ENCODE measurements at places on chromosomes 5 and 9. TPM values are rescaled to one million over a fixed set of nuclear protein-coding genes. Genes with fewer than 3 reads are reported as not detected.
A peak's percentile ranks its signal among the peaks of the same experiment; 100 is the strongest.

DNA sequence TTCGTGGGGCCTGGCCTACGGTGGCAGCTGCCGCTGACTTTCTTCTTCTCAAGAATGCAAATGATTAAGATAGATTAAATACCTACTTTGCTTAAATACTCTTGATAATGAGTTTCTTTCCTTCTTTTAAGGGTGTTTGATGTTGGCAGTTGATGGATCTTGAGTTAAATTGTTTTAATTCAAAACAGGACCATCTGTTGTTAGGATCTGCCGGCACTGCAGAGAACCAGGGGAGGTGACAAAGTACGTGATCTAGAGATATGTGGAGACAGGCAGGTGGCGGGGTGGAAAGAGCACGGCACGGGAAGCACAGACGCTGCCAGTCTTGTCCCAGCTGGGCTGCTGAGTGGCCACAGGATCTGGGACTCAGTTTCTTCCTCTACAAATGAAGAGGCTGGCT, 37.9 kb downstream of the MED27 start:
- H3K27ac ChIP-seq: no peak overlapping the region
- no peaks in the 10 kb centered on the region for H3K27me3 ChIP-seq
- peaks cover 13% of the 10 kb centered on the region for H3K36me3 ChIP-seq
- H3K4me3 ChIP-seq: no peak overlapping the region

IL13 gene
- 0.27 TPM for total RNA-seq

GRCh38 chr9:105043370-105043936, 115.5 kb upstream of the ABCA1 start:
- no peak overlapping the region for H3K27ac ChIP-seq
- no peaks in the 10 kb centered on the region for H3K36me3 ChIP-seq
- H3K4me3 ChIP-seq: no peak overlapping the region
- DNase-seq: no peak
- peaks cover 4% of the 10 kb centered on the region for H3K27me3 ChIP-seq

CCNJL gene
- 0.09 TPM for total RNA-seq

- no peaks in the 10 kb centered on the region for H3K27me3 ChIP-seq
- H3K27ac ChIP-seq: peak overlapping the region; percentile 88
- no peaks in the 10 kb centered on the region for H3K36me3 ChIP-seq
- H3K4me1 ChIP-seq: peaks cover 72% of the 10 kb centered on the region
- no peak for DNase-seq
- peak overlapping the region; percentile 68 for H3K4me3 ChIP-seq
These were observed 80.3 kb upstream of the EQTN start for GRCh38 chr9:27377147-27377807.

DNA sequence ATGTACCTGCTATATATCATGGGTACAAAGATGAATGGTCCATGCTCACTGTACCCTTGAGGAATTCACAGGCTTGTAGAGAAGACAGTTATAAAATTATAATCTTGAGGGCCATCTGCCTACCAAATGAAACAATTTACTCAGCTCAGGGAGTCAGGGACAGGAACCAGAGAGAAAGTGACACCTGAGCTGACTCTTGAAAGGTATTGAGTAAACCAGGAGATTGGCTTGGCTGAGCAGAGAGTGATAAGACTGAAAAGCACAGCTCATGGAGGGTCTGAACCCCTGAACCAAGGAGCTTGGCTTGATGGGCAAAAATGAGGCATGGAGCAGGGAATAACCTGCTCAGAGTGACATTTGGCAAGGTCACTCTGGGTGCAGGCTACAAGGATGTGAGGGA, 147.3 kb downstream of the FAM114A2 start:
- no peak for DNase-seq
- H3K4me3 ChIP-seq: no peak overlapping the region
- H3K27me3 ChIP-seq: peaks cover 3% of the 10 kb centered on the region
- no peaks in the 10 kb centered on the region for H3K36me3 ChIP-seq
- no peak overlapping the region for H3K27ac ChIP-seq

DNA sequence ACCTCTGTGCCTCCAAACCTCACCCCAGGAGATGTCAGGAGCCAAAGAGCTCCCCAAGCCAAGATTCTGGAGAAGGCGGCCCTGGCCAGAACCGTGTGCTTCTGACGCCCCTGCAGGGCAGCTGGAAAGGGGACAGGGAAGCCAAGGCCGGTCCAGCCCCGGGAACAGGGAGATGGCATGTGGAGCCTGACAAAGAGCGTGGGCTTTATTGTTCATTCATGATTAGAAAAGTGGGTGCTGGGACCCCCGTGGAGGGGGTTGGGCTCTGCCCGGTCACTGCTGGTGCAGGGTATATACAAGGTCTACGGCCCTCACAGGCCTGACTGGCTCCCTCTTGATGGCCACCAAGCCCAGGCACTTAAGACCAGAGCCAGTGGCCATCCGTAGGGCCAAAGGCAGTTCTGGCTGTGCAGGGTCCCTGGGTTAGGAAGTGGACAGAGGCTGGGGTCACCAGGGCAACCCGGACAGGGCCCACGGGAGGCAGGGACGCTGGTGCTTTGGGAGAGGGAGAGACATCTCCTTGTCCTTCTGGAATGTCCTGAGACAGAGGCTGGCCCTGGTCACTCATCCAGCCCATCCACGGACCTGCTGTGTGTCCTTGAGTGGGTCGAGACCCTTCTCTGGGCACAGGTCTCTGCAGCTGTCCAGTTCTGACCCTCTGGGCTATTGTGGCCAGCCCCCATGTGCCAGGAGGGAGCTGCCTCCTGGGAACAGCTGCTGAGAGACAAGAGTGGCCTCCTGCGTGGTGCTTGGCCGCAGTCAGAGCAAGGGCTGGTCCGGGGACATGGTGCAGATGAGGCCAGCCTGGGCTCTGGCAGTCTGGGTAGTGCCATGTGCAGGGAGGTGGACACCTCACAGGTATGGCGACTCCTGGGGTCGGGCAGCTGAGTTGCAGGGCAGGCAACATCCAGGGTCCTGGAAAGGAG, 12.5 kb downstream of the NINJ1 start:
- peak; percentile 13 for DNase-seq
- no peaks in the 10 kb centered on the region for H3K27me3 ChIP-seq
- H3K27ac ChIP-seq: no peak overlapping the region
- peaks cover 24% of the 10 kb centered on the region for H3K4me1 ChIP-seq

DNA sequence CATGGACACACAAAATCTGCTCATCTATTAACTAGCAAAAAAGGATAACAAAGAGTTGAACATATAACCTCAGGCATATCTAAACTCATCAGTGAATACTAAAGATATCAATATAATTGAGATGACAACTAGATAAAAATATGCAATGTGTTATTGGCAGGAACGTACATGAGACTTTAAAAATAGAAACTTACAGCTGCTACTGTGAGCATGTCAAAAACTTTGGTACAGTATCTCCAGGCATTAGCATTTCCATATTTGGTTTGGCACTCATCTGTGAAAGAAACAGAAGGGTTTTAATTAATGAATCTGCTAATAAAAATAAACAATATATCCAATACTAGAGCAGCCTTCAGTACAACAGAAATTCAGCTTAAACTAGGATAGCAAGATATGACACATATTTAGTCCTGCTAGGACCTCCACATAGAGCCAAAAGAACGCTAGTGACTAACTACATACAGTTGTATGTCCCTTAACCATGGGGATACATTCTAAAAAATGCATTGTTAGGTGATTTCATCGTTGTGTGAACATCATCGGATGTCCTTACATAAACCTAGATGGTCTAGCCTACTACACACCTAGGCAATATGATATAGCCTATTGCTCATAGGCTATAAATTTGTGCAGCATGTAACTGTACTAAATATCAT, 10.5 kb upstream of the SCAI start:
- H3K27ac ChIP-seq: no peak overlapping the region
- DNase-seq: no peak
- H3K36me3 ChIP-seq: peaks cover 71% of the 10 kb centered on the region
- H3K4me3 ChIP-seq: no peak overlapping the region

GPBP1 gene
- total RNA-seq: 130 TPM

PCDH12 gene
- total RNA-seq: not detected

- no peak overlapping the region for H3K27ac ChIP-seq
- peaks cover 7% of the 10 kb centered on the region for H3K27me3 ChIP-seq
- no peak for DNase-seq
These were observed 95.9 kb upstream of the KLF4 start for GRCh38 chr9:107585465-107585864.

DNA sequence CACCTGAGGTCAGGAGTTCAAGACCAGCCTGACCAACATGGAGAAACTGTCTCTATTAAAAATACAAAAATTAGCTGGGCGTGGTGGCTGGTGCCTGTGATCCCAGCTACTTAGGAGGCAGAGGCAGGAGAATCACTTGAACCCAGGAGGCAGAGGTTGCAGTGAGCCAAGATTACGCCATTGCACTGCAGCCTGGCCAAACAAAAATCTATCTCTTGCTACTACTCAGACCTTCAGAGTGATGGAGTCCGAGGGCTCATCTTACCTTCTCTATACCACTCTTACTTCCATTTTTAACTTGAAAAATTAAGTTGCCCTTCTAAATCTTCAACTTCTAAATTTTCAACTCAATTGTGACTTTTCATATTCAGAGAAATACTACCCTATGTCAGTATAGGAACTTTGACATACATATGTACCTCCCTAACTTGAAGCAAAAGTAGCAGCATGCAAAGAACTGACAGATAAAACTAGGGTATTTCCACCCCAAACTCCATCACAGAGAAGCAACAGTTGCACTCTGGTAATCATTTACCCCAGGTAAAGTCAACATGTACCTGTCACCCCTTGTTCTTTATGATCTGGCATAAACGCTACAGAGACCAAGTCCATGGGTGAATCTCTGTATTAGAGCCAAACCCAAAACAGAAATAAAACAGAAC, 11.4 kb downstream of the ZFAND5 start:
- peaks cover 64% of the 10 kb centered on the region for H3K36me3 ChIP-seq
- no peak overlapping the region for H3K4me3 ChIP-seq
- DNase-seq: no peak

- no peak for DNase-seq
- peak overlapping the region; percentile 90 for H3K27ac ChIP-seq
- no peaks in the 10 kb centered on the region for H3K27me3 ChIP-seq
- H3K4me3 ChIP-seq: peak overlapping the region; percentile 59
These were observed 75.5 kb downstream of the MAPKAP1 start for GRCh38 chr9:125631391-125632085.

ORM2 gene
- total RNA-seq: not detected

- H3K36me3 ChIP-seq: no peaks in the 10 kb centered on the region
- no peak overlapping the region for H3K27ac ChIP-seq
- no peak for DNase-seq
- H3K27me3 ChIP-seq: peaks cover 3% of the 10 kb centered on the region
These were observed 122.7 kb downstream of the GRIA1 start for GRCh38 chr5:153613144-153613543.

DNA sequence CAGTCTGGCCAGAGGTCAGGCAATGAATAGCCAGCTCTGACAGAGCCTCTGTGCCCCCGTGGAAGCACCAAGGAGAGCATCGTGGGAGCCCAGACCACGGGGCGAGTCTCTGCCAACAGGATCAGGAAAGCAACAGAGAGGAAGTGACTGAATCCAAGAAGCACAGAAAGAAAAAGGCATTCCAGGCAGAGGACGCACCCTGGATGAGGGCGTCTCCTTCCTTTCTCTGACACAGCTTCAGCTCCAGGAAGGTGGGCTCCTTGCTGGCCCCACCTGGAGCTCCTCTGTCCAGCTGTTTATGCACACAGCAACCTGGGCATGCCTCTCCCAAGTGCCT, 16.6 kb downstream of the HK3 start:
- H3K36me3 ChIP-seq: no peaks in the 10 kb centered on the region
- peaks cover 9% of the 10 kb centered on the region for H3K27me3 ChIP-seq
- no peak overlapping the region for H3K27ac ChIP-seq
- H3K4me3 ChIP-seq: no peak overlapping the region

GRIA1 gene
- not detected for total RNA-seq

DNA sequence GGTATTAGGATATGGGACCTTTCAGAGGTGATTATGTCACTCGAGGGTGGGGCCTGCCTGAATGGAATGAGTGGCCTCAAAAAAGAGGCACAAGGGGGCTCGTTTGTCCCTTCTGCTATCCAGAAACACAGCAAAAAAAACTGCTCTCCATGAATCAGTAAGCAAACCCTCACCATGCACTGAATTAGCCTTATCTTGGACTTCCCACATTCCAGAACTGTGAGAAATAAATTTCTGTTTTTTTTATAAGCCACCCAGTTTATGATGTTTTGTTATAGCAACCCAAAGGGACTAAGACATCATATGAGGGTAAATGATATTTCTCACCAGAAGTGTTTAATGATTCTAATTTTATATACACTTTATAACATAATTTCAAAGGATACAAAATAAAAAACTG, 476.6 kb upstream of the EDIL3 start:
- no peak overlapping the region for H3K4me3 ChIP-seq
- H3K36me3 ChIP-seq: no peaks in the 10 kb centered on the region
- no peaks in the 10 kb centered on the region for H3K27me3 ChIP-seq

CBY3 gene
- total RNA-seq: not detected

DNA sequence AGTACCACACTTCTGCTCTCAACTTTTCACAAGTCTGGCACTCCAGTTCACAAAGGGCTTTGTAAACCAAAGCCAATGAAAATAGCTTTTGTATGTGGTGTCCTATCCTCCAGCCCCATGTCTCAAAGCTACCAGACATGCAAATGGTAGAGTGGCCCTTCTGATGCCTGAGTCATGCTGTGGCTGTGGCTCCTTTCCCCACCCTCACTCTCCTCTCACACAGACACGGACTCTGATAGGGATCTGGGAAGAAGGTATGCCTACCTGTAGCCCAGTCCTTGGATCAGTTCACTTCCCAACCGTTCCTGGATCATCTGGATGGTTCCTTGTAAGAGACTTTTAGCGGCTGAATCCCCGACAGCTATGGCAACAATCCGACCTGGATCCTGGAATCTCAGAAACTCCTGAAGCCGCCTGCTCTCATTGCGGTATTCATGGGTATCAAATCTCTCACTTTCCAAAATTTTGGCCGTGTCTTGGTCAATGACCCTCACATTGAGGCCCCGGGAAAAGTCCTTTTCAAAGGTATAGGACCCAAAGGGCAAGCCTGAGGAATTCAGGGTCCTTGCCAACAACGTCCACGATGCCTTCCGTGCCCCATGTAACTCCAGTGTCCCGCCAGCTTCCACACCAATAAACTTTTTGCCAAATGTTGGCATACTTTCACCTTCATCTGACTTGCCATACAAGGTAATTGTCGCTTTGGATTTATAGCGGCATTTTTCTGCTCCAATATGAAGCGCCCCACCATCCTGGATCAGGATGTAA, 23.4 kb downstream of the CEMIP2 start:
- no peak overlapping the region for H3K4me3 ChIP-seq
- no peak overlapping the region for H3K27ac ChIP-seq
- H3K36me3 ChIP-seq: peaks cover 54% of the 10 kb centered on the region
- no peak for DNase-seq
- peaks cover 28% of the 10 kb centered on the region for H3K4me1 ChIP-seq

RGS7BP gene
- not detected for total RNA-seq

DNA sequence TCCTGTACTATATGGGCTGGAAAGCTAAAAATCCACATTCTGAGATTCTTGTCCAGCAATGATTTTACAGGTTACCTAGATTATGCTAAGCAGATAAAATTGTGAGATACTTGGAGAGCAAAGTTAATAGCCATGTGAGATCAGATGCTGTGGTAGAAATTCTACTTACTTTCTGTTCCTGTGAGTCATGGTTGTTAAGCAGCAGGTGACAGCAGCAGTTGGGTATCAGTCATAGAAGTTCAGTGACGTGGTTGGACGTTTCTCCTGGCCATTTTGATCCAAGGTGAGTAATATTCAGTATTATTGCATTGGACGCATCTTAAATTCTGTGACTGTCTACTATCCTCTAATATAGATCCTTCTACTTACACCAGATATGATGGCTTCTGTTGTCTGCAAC, 524.5 kb downstream of the TMEM38B start:
- no peak for DNase-seq
- H3K4me1 ChIP-seq: no peaks in the 10 kb centered on the region
- no peak overlapping the region for H3K4me3 ChIP-seq
- no peak overlapping the region for H3K27ac ChIP-seq
- no peaks in the 10 kb centered on the region for H3K36me3 ChIP-seq

ZBED3 gene
- 3.5 TPM for total RNA-seq

Data from activated B cell treated with CpG ODN at 0.5 μM for 24 hours (primary cell).